ENCODE measurements at places on chromosomes 7 and 10.

- DNase-seq, result no peak
These were observed 246.6 kb downstream of the ZMYND11 start for GRCh38 chr10:381805-382204.

GRCh38 chr10:25701652-25702051 lies 232.4 kb upstream of the MYO3A start:
- no peak for DNase-seq

DNA sequence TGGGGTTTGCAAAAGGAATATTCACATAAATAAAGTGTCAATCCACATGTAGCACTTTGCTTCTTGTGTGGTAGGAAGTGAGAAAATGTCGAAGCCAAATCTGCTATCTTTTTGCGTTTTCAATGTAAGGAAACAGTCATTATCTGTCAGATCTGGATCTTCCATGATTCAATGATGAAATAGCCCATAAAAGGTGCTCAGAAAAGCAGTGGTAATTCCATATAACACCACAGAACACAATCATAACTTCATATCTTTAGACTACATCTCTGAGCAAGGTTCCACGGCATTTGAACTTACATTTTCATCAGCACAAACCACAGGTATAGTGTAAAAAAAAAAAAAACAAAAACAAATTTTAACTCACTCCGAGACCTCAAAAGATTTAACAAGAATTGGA lies 39.9 kb upstream of the EGR2 start:
- no peak for DNase-seq

DNA sequence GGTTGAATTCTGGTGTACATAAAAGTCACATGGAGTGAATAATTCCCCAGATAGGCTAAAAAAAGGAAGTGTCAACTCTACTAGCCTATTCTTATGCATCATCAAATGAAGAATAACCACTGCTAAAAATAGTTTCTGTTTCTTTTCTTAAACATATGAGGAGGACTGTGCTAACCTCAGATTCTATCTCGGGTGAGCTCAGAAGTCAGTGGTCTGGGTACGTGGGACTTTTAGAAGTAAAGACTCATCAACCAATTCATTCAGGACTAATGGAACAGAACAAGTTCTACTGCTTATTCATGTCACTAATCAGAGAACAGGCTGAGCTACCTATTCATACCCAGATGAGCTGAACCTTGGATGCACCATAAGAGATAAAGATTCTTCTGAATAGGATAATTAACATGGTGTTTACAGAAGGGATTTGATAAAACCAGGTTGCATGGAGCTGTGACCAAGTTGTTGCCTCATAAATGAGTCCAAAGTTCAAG lies 9.5 kb upstream of the ASAH2 start:
- DNase-seq, result peak; percentile 72

DNA sequence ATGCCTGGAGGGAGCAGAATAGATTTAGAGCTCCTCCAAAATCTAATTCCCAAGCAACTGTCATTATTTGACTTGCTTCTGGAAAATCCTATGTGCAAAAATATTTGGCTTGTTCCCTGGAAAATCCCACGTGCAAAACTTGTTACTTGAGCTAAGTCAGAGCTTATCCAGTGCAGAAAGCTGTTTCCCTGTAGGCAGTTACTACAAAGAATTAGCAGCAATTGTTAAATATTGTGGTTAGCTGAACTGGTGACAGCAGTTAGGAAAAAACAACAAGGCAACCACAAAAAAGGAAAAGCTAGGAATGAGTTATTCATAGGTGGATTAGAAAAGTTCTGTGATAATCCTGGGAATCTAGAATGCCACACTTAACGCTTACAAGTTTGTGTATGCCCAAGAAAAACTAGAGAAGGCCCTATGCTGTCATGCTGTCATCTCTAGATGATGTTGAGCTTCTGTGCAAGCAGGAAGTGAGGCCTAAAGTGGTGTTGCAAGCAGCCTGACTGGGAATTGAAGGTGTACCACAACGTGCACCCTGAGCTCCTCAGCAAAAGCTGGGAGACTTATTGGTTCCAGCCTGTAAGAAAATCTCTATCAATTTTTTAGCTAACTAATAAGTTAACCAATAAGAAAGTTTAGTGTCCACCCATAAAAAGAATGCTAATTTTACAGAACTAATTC lies 738.6 kb upstream of the LRRTM3 start:
- DNase-seq, result no peak

- no peak for DNase-seq
These were observed 1.3 kb upstream of the HOXA5 start for GRCh38 chr7:27144781-27145164.

GRCh38 chr7:118330388-118330787 lies 105.9 kb downstream of the ANKRD7 start:
- DNase-seq, result no peak

- no peak for DNase-seq
These were observed 426.5 kb downstream of the GFRA1 start for GRCh38 chr10:115846528-115846927.

- no peak for DNase-seq
These were observed 260.8 kb downstream of the FGFR2 start for GRCh38 chr10:121337427-121337826.

GRCh38 chr7:43248553-43248952 lies 136.1 kb downstream of the HECW1 start:
- DNase-seq, result no peak

DNA sequence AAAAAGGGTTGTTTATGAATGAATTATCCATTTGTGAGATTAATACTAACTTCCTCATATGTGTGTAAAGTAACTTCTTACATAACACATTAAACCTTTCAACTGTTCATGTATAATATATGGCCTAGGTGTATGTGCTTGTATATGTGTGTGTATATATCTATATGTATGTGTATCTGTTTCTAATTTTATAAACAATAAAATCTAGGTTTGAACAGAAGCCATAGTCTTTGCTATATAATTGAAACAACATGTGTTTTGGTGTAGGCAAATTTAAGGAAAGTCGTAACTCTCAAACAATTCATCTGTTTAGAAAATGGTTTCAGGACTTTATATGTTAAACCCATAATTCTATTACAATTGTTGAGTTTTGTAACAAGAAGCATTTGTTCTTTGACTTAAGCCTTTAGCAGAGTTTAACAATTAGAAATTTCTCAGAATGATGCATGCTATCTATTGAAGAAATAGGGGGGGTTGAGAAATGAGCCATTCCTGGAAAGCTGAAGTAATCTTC lies 103.3 kb downstream of the BBS9 start:
- DNase-seq, result no peak

DNA sequence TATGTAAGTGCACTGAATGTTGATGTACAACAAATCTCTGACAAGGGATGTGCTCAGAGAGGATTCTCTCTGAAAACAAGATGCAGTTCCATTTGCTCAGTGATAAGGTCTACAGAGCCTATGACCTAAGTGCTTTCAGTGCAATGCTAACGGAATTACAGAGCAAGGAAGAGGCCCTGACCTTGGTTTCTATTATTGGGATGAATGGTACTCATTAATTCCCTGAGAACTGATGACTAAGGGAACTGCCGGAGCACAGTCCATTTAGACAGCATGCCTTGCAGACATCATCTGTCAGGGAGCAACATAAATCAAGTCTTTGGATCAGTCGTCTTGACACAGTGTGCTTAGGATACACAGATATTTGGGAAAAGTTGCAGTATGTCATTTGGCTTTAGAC lies 340.8 kb downstream of the PHTF2 start:
- no peak for DNase-seq

- DNase-seq, result no peak
These were observed 5.4 kb upstream of the PWWP2B start for GRCh38 chr10:132391676-132392020.

GRCh38 chr10:63467841-63468240 lies 2.1 kb upstream of the JMJD1C start:
- no peak for DNase-seq

DNA sequence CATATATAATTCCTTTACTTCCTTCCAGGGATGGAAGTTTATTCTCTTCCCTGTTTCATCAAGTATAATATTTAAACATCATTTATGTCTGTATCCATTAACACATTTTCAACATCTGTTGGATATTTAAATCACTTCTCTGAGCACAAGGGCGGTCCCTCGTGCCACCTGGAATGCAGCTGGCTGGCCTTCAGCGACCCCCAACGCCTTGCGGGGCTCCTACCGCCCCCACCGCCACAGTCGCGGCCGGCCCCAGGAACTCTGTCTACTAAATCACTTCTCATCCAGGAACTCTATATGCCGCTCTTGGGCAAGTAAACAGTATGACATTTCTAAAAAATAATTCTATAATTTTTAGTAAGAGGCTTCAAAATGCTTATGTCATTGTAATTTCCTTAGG lies 221.1 kb upstream of the PTN start:
- no peak for DNase-seq

DNA sequence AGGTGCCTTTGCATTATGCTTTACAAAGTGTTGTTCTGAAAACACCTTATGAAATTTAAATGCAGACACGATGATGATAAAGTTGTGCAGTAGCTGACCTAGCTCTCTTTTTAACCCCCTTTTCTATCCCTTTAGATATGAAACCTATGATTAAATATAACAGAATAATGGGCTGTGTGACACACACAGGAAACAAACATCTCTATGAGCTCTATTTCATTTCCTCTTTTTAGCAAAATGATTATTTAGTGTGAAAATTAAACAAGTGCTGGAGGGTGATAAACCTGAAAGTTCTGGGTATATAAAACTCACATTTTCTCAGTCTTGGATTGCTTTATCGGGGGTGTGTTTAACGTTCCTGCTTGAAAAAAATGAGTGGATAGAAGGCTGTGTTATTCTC lies 1310.5 kb upstream of the CELF2 start:
- DNase-seq, result no peak

DNA sequence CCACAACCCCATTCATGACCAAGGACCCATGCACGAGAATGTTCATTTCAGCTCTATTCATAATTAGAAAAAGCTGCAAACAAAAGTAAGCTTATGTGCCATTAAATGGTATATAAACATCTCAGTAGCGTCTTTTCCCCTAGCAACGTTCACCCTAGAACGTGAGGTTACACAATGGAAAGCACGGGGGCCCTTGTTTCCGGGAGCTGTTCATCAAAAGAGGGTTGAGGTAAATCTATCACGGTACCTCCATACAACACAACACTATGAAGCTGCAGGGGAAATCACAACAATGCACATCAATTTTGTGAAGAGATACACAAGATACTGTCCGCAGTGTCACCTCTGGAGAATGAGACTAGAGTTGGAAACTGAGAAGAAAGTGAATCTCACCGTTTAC lies 80.9 kb upstream of the DDC start:
- DNase-seq, result no peak

DNA sequence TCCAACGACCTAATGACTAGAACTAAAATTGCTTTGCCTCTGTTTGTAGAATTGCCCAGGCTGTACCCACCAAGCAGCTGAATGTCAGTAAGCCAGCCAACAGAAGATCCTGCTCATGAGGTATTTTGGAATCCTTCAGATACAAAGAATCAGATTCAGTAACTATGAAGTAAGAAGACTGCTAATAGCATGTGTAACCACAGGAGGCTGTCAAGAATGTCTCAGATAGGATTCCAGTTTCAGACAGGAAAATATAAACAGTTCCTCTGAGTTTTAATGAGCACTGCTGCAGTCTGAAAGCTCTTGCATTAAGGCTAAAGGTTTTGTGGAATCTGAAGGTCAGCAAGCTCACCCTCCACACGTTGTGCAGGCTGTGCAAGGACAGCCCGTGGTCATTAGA lies 112.6 kb upstream of the ADAM12 start:
- no peak for DNase-seq

DNA sequence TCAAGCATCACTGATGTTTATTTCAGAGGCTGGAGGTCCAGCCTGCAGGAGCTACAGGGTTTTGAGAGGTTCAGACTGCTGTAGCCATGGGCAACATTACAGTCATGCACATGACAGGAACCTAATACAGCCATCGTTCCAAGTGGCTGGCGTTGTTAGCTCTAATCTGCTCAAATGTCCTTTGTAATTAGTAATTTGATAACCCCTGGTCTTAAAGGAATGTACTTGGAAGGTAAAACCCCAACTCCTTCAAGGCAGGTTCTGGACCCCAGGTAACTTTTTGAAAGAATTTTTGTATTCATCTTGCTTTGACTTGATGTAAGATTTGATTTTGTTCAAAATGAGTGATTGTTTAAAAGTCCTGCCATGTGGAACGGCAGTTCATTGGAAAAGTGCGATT lies 34.7 kb upstream of the FOXI2 start:
- DNase-seq, result no peak

- DNase-seq, result no peak
These were observed 233.1 kb upstream of the PFKP start for GRCh38 chr10:2834214-2834613.

DNA sequence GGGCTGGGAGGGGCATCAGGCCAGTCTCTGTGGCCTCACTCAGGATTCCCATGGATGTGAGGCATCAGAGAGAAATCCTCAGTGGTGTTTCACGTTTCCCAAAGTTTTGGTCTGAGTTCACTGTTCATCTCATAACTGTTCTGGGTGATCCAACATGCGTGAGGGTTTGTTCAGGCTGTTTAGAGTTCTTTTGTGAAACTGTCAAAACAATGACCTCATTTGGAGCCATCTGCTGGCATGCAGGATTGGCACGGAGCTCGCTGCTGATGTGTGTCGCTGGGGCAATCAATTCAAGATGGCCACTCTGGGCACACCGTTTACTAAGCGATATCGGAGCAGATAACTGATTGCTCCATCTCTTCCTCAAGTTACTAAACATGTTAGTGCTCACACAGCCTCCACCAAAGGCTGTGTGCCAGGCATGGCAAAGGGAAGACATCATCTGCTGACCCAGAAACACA lies 365.6 kb downstream of the WDR11 start:
- no peak for DNase-seq

- no peak for DNase-seq
These were observed 4.7 kb upstream of the NRCAM start for GRCh38 chr7:108460964-108461363.

GRCh38 chr10:122459561-122460273 lies 1.6 kb upstream of the HTRA1 start:
- no peak for DNase-seq

DNA sequence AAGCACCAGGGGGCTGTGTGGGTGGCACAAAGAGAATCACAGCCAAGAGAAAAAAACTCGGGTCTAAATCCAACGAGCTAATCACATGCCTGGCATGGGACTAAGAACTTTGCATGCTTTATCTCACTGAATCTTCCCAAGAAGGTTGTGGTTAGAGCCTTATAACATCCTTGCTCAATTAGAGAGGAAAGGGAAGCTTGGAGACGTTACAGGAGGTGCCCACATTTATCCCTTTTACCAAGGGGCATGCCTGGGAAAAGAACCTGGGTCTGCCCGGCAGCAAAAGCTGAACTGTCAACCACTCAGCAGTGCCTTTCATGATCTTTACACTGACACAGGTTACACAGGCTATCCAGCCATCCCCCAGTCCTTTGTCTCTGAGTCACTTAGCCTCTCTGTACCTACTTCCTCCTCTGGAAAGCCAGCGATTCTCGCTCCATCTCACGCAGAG lies 190.1 kb downstream of the PRPF18 start:
- no peak for DNase-seq

- DNase-seq, result no peak
These were observed 22.9 kb upstream of the CAMK2B start for GRCh38 chr7:44348300-44348699.

DNA sequence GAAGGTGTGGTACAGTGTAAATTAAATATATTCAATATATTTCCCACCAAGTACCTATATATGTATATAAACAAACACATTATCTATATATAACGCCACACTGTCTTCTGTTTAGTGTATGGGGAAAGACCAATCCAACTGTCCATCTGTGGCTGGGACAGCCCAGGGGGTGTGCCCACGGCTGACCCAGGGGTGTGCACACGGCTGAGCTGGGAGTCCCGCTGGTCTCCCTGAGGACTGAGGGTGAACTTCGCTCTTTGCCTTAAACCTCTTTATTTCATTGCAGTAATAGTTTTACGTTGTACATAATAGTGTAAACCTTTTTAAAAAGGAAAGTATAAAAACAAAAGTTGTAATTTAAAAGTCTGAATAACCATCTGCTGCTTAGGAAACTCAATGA lies 6.3 kb downstream of the EN2 start:
- peak; percentile 16 for DNase-seq

Data from B cell (primary cell).